ENCODE measurements at places on chromosomes 12 and 14.
A peak's percentile ranks its signal among the peaks of the same experiment; 100 is the strongest.

- H3K4me3 ChIP-seq = no peak overlapping the region
- no peaks in the 10 kb centered on the region for H3K36me3 ChIP-seq
- no peak overlapping the region for H3K27ac ChIP-seq
- no peaks in the 10 kb centered on the region for H3K4me1 ChIP-seq
- no peaks in the 10 kb centered on the region for H3K27me3 ChIP-seq
These were observed 17.4 kb upstream of the FLVCR2 start for GRCh38 chr14:75561013-75561432.

DNA sequence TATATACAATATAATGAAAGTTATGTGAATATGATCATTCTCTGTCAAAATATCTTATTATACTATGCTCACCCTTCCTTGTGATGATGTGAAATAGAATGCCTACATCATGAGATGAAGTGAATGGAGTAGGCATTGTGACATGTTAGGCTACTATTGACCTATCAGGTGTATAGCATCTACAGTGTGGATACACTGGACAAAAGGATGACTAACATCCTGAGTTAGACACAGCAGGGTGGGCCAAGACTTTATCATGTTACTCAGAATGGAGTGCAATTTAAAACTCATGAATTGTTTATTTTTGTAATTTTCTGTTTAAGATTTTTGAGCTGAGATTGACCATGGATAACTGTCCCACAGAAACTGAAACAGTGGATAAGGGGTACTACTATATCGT, 53.4 kb upstream of the NAV3 start:
- no peaks in the 10 kb centered on the region for H3K36me3 ChIP-seq
- H3K4me1 ChIP-seq = no peaks in the 10 kb centered on the region
- no peak for DNase-seq
- H3K27ac ChIP-seq = no peak overlapping the region
- H3K27me3 ChIP-seq = no peaks in the 10 kb centered on the region

DNA sequence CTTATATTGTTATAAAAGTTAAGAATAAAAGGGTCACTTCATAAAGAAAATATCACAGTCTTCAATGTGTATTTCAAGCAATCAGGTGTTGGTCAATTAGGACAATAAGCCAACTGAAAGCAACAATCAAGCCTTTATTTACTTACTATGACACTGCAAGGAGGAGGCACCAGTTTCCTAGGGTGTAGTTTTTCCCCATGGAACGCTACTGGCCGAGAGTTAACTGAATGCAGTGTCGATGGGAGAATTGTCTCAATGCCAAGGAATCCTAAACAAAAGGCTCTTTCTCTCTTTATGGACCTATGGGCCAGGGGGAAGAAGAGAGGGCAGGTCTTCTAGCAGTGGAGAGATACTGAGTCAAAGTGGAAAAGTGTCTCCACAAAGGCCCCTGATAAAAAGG, 142.4 kb downstream of the CMAS start:
- H3K4me1 ChIP-seq = no peaks in the 10 kb centered on the region
- DNase-seq = no peak

- H3K36me3 ChIP-seq = no peaks in the 10 kb centered on the region
- H3K27ac ChIP-seq = no peak overlapping the region
- H3K4me1 ChIP-seq = no peaks in the 10 kb centered on the region
- H3K4me3 ChIP-seq = no peak overlapping the region
- DNase-seq = no peak
These were observed 308.3 kb upstream of the RGS6 start for GRCh38 chr14:71623939-71624338.

GRCh38 chr14:61765225-61765943, 3.2 kb downstream of the SNAPC1 start:
- peak; percentile 36 for DNase-seq
- H3K36me3 ChIP-seq = no peaks in the 10 kb centered on the region
- no peaks in the 10 kb centered on the region for H3K27me3 ChIP-seq

GRCh38 chr12:26798023-26798422, 35.0 kb downstream of the ITPR2 start:
- DNase-seq = no peak
- no peaks in the 10 kb centered on the region for H3K27me3 ChIP-seq
- H3K36me3 ChIP-seq = no peaks in the 10 kb centered on the region
- H3K27ac ChIP-seq = no peak overlapping the region
- peaks cover 4% of the 10 kb centered on the region for H3K4me1 ChIP-seq
- H3K4me3 ChIP-seq = no peak overlapping the region

DNA sequence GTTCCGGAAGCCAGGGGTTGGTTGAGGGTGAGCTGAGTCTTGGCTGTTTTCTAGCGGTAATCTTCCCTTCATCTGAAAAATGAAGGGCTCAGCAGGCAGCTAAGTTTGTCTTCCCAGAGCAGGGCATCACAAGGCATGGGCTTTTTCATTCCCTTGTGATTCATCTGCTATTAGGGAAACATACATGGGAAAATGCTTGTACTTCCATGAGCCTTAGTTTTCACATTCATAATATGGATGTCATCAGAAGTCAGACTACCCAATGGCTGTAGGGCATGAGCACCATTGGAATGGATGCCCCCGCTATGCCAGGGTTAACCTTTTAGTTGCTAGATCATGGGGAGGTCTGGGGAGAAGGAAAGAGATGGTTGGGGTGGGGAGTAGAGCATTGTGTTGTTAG, 18.7 kb downstream of the HELB start:
- no peaks in the 10 kb centered on the region for H3K36me3 ChIP-seq
- no peaks in the 10 kb centered on the region for H3K27me3 ChIP-seq
- H3K27ac ChIP-seq = no peak overlapping the region
- H3K4me3 ChIP-seq = no peak overlapping the region
- DNase-seq = no peak
- H3K4me1 ChIP-seq = no peaks in the 10 kb centered on the region

DNA sequence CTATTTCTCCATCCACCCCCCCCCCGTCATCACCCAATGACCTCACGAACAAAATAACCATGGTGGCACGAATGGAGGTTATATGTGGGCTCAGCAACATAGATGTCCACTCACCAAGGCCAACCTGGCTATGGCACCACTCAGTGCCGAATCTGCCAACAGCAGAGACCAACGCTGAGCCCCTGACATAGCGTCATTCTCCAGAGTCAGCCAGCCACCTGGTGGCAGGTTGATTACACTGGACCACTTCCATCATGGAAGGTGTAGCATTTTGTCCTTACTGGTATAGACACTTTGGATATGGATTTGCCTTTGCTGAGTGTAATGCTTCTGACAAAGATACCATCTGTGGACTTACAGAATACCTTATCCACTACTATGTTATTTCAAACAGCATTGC, 24.2 kb upstream of the DYRK2 start:
- no peak overlapping the region for H3K4me3 ChIP-seq
- no peak overlapping the region for H3K27ac ChIP-seq
- no peaks in the 10 kb centered on the region for H3K36me3 ChIP-seq
- no peaks in the 10 kb centered on the region for H3K27me3 ChIP-seq
- no peak for DNase-seq
- no peaks in the 10 kb centered on the region for H3K4me1 ChIP-seq

GRCh38 chr14:52048641-52049204, 20.1 kb downstream of the NID2 start:
- H3K4me3 ChIP-seq = no peak overlapping the region
- no peaks in the 10 kb centered on the region for H3K27me3 ChIP-seq
- no peak overlapping the region for H3K27ac ChIP-seq
- no peak for DNase-seq

- H3K36me3 ChIP-seq = no peaks in the 10 kb centered on the region
- no peak overlapping the region for H3K27ac ChIP-seq
- H3K27me3 ChIP-seq = no peaks in the 10 kb centered on the region
- H3K4me3 ChIP-seq = no peak overlapping the region
- H3K4me1 ChIP-seq = no peaks in the 10 kb centered on the region
- no peak for DNase-seq
These were observed 807.8 kb upstream of the FOXG1 start for GRCh38 chr14:27958757-27959156.

DNA sequence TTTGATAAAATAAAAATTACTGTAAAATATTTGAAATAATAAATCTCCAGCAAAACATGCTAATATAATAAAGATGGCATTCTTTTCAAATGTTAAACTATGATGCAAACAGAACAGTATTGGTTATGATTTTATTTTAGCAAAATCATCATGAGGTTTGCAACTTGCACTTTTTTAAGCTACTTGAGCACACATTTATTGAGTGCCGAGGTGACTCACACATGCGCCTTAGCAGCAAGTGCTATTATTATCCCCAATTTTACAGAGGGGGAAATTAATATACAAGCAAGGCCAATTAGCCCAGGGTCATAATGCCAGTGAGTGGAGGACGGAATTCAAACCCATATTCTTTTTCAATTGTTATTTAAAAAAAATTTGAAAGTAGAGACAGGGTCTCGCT, 7.3 kb downstream of the DYRK4 start:
- no peak for DNase-seq
- H3K27me3 ChIP-seq = no peaks in the 10 kb centered on the region
- H3K4me3 ChIP-seq = no peak overlapping the region
- H3K4me1 ChIP-seq = no peaks in the 10 kb centered on the region
- no peak overlapping the region for H3K27ac ChIP-seq
- H3K36me3 ChIP-seq = no peaks in the 10 kb centered on the region

GRCh38 chr12:110345963-110346362, 57.5 kb downstream of the ANAPC7 start:
- peaks cover 42% of the 10 kb centered on the region for H3K4me1 ChIP-seq
- no peak for DNase-seq
- H3K27ac ChIP-seq = peak overlapping the region; percentile 90
- no peaks in the 10 kb centered on the region for H3K27me3 ChIP-seq
- no peak overlapping the region for H3K4me3 ChIP-seq

DNA sequence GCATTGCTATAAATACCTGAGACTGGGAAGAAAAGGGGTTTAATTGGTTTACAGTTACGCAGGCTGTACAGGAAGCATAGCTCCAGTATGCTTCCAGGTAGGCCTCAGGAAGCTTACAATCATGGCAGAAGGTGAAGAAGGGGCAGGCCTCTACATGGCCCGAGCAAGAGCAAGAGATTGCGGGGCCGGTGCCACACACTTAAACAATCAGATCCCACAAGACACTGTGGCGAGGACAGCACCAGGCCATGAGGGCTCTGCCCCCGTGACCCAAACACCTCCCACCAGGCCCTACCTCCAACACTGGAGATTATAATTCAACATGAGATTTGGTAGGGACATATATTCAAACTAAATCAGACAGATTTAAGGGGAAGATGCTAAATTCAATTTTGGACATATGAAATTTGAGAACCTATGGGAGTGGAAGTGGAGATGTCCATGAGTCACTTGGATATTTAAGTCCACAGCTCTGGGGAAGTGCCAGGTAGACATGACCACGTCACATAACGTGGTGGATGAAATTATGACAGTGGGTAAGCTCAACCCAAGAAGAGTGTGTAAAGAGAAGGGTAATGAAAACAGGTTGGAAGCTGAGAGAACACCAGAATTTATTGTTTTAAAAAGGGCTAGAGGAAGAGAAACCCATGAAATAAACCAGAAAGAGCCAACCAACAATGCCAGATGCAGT, 1.5 kb upstream of the LTA4H start:
- H3K27ac ChIP-seq = no peak overlapping the region
- no peaks in the 10 kb centered on the region for H3K4me1 ChIP-seq
- no peak overlapping the region for H3K4me3 ChIP-seq
- no peaks in the 10 kb centered on the region for H3K36me3 ChIP-seq

DNA sequence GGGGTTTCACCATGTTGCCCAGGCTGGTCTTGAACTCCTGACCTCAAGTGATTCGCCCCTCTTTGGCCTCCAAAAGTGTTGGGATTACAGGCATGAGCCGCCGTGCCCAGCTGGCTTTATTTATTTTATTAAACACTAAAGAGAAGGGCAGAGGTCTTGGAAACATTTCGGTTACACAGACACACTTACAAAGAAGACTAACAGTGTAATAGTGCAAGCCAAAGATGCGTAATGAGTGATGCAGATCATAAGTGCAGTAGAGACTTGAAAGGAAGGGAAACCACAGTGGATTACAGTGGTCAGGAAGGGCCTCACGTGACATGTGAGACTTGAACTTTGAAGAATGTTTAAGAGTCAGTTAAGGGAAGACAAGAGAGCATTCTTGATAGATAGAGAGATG, 33.9 kb upstream of the CDK17 start:
- no peak for DNase-seq
- no peak overlapping the region for H3K4me3 ChIP-seq
- no peak overlapping the region for H3K27ac ChIP-seq
